Omental fat pad (tissue), 4 donors: ENCODE measurements at places on chromosomes 6 and 20. TPM values are rescaled to one million over a fixed set of nuclear protein-coding genes. Genes with fewer than 3 reads are reported as not detected.

The SLC4A11 gene
- 1.1 TPM for total RNA-seq

- no peak for DNase-seq
These were observed 8.2 kb upstream of the HRH3 start for GRCh38 chr20:62227977-62228958.

DNA sequence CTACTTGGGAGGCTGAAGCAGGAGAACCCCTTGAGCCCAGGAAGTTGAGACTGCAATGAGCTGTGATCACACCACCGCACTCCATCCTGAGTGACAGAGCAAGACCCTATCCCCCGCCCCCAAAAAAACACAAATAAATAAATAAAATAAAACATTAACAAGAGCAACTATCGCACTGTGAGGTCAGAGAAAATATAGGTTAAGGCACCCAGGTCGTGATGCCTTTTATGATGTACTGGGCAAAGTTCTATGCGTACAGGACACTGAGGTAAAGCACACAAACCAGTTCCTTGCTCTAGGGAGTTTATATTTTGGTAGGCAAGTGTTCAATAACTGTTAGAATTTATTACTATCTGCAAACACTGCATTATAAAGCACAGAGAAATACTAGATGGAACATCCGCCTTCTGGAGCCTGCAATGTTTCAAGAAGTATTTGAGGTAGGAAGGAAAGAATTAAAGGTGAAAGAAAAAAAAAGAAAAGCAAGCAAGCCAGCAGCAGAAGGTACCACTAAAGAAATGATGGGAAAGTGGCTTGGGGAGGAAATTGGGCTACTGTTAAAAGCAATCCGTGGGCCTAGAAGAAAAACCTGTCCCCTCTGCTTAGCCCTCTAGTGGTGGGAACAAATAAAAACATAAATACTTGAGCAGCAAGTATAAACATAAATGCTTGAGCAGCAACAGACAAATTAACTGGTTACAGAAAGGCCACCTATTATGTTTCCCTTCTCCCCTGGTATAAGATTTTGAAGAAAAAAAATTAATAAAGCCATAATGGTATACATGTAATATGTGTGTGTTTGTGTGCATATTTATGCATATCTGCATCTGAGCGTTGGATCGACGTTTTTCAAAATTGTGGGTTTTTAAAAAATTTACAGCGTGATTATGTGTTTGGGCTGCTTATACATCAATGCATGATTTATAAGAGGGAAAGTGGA lies 128.0 kb downstream of the PHACTR1 start:
- DNase-seq, result no peak

GRCh38 chr6:134373282-134373922 lies 55.5 kb upstream of the SGK1 start:
- no peak for DNase-seq

The HLA-A gene
- total RNA-seq, result 771 TPM

The EDN1 gene
- total RNA-seq, result 34.2 TPM

The LY6G6D gene
- not detected for total RNA-seq

The PI3 gene
- total RNA-seq, result 1.1 TPM

The RNF182 gene
- 0.96 TPM for total RNA-seq
